ENCODE measurements at places on chromosomes 6 and 20. TPM values are rescaled to one million over a fixed set of nuclear protein-coding genes. Genes with fewer than 3 reads are reported as not detected.

The CGAS gene
- total RNA-seq = 5.8 TPM

- H3K4me3 ChIP-seq = peak overlapping the region; percentile 48
- H3K27me3 ChIP-seq = no peaks in the 10 kb centered on the region
- peak; percentile 84 for DNase-seq
These were observed 40.4 kb upstream of the NAA20 start for GRCh38 chr20:19976595-19977372.

- H3K27me3 ChIP-seq = no peaks in the 10 kb centered on the region
- no peaks in the 10 kb centered on the region for H3K4me1 ChIP-seq
- DNase-seq = no peak
These were observed 18.7 kb downstream of the BPHL start for GRCh38 chr6:3137057-3137777.

DNA sequence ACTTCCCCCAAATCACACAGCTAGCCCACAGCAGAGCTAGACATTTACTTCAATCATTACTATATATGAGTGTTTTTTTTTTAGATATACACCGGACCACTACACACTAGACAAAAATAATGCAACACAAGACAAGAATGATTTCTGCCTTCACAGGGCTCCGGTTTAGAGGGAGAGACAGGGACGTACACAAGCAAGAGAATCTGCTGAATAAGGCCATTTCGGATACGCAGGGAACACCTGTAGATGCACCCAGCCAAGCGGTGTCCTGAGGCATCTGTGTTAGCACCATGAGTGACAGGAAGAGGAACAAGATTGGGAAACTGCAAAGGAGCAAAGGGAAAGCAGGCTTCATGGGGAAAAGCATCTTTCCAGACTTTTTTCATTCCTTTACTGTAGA is 45.7 kb downstream of the HS3ST5 start:
- no peaks in the 10 kb centered on the region for H3K36me3 ChIP-seq
- no peaks in the 10 kb centered on the region for H3K27me3 ChIP-seq
- no peak for DNase-seq
- no peak overlapping the region for H3K4me3 ChIP-seq
- no peaks in the 10 kb centered on the region for H3K4me1 ChIP-seq
- no peak overlapping the region for H3K27ac ChIP-seq

The PEX7 gene
- total RNA-seq = 2.9 TPM

The GATA5 gene
- not detected for total RNA-seq

The ZNF165 gene
- 0.28 TPM for total RNA-seq

DNA sequence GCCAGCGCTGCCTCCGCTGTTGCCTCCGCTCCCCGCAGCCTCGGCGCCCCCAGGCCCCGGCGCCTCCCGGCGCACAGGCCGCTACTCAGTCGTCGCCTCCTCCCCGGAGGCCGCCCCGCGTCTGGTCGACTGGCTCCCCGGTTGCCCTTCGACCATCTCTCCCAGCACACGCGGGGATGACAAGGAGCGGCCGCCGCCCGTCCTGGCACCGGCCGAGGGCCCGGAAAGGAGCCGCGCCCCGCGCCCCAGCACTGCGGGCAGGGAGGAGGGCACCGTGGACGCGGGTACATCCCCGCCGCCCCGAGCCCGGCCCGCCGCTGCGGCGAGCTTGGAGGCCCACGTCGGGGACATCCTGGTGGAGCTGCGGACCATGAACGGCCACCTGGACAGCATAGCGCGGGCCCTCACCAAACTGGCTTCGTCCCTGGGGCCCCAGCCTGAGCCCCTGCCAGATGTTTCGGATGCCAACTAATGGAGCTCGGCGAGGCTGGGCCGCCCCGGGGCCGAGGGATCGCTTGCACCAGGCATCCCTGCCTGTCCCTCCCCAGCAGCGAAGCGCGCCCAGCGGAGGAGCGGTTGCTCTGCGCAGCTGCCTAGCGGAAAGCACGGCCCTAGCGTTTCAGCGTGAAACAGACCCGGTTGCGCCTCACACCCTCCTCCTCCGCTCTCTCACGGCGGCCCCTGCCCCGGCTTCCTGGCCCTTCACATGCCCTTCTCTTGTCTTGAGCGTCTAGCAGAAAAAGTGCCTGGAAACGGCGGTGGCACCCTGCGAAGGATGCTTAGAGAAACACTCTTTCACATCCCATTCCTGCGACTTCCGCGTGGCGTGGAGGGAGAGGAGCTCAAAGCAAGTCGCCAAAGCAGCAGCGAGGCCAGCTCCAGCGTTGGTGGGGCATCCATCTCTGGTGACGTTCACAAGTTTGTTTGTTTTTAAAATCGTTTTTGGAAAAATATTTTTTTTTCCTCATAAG is 285.8 kb upstream of the SUPT3H start:
- H3K27ac ChIP-seq = no peak overlapping the region
- H3K4me3 ChIP-seq = peak overlapping the region; percentile 38
- peaks cover 14% of the 10 kb centered on the region for H3K4me1 ChIP-seq
- no peaks in the 10 kb centered on the region for H3K36me3 ChIP-seq

GRCh38 chr6:18036781-18037180 is 49.3 kb upstream of the KIF13A start:
- no peaks in the 10 kb centered on the region for H3K36me3 ChIP-seq
- H3K27ac ChIP-seq = no peak overlapping the region
- no peaks in the 10 kb centered on the region for H3K4me1 ChIP-seq

GRCh38 chr6:64227863-64228262 is 592.3 kb downstream of the PHF3 start:
- no peak overlapping the region for H3K4me3 ChIP-seq
- H3K36me3 ChIP-seq = no peaks in the 10 kb centered on the region
- no peaks in the 10 kb centered on the region for H3K4me1 ChIP-seq
- no peak for DNase-seq
- no peak overlapping the region for H3K27ac ChIP-seq

DNA sequence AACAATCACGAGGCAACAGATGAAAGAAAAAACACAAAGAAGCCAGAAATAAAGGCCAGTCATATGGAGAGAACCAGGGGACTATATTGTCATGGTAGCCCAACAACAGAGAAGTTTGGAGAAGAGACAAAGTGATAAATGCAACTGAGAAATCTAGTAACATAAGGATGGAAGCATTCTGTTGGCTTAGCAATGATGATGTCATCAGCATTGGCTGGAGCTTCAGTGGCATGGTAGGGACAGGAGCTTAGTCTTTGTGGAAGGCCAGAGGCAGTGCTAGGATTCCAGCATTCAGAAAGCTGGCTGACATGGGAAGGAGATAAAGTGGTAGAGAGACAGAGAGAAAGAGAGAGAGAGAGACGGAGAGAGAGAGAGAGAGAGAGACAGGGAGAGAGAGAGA is 276.4 kb downstream of the TRDN start:
- no peak overlapping the region for H3K27ac ChIP-seq
- DNase-seq = no peak
- no peaks in the 10 kb centered on the region for H3K4me1 ChIP-seq
- H3K27me3 ChIP-seq = no peaks in the 10 kb centered on the region

The DSP gene
- total RNA-seq = 4.2 TPM

DNA sequence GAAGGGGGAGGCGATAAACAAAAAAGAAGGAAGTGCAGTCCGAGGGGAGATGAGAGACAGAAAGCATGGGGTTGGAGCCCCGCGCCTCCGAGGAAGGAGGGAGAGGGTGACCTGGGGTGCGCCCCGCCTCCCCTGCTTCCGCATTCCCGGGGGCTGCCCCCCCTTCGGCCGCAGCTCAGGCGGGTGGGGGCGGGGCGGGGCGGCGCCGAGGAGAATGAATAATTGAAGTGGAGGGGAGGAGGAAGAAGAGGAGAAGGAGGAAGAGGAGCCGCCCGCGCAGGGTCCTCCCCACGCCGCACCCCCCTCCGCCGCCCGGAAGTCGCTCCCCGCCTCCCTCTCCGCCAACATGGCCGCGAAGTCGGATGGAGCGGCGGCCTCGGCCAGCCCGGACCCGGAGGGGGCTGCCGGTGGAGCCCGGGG is at the start of gene XKR7:
Gene XKR7, plus strand, starts transcription at position 322 of the 420 bp plus-strand sequence. Its CDS starts 25 bp downstream, at position 347.
- no peak within 1 kb of the TSS for H3K27ac ChIP-seq
- no peak for DNase-seq
- H3K4me1 ChIP-seq = peaks cover 6% of the 10 kb centered on the region
- peaks cover 12% of the 10 kb centered on the region for H3K27me3 ChIP-seq

DNA sequence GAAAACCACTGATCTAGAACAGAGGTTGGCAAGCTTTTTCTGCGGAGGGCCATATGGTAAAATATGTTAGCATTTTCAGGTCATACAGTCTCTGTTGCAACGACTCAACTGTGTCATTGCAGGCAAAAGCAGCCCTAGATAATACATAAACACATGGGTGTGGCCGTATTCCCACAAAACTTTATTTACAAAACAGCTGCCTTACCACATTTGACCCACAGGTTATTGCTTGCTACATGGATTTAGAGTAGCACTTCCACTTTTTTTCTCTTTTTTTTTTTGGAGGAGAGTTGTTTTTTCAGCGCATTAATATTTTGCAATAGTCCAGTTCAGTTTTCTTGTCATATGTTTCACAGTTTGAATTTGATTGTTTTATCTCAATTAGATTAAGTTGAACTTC is 2.5 kb upstream of the IGF2R start:
- peaks cover 10% of the 10 kb centered on the region for H3K4me1 ChIP-seq
- no peaks in the 10 kb centered on the region for H3K36me3 ChIP-seq
- DNase-seq = no peak
